Stimulated activated CD8-positive, alpha-beta memory T cell treated with anti-CD3 and anti-CD28 coated beads, Interleukin-15, amount 100 ng/mL, for 4 hours (primary cell): ENCODE measurements at places on chromosomes 2 and 18.

DNA sequence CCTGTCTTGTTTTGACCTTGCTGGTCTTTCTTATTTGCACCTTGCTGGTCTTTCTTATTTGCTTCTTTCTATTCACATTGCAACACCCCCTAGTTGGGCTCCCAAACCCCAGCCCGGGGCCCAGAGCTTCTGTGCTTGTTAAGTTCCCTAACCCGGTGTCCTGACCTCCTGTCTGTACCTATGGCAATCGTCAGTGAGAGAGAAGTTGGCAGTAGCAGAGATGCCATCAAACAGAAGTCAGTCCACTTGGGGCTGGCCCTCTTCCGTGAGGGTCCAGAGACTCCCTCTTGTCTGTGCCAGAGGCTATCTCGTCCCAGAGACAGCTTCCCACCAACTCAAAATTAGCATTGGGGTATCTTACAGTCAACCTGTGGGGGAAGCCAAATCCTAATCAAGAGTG lies 55.7 kb downstream of the DPYSL5 start:
- DNase-seq, result no peak

DNA sequence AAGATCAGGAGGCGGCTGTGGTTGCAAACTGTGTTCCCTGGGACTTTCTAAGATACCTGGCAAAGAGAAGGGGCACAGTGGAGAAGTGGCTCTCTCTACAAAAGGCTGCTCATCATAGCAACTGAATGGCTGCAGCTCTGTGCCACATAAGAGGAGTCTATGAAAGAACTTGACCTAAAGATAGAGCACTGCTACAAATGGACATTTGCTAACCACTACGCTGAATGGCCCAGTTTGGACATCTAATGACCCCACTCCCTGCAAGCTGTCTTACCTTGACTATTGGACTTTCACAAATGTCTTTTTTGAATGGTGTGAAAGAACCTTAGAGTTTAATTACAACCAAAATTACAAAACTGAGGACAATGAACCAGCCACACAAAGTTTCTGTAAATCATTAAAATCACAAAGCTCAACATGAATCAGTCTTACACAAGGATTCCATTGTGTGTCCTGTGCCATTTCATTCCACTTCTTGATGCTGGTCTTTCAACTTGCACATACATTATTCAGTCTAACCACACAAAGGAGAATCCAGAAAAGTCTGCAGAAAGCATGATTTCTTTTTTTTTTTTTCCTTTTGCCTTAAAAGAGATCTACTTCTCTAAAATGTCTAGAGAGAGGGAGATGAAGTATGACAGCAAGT lies 154.0 kb downstream of the LAMA1 start:
- no peak for DNase-seq

GRCh38 chr2:71697106-71698004 lies 244.0 kb downstream of the DYSF start:
- no peak for DNase-seq

GRCh38 chr18:10420561-10421352 lies 33.7 kb upstream of the APCDD1 start:
- DNase-seq, result no peak

GRCh38 chr2:166417669-166418068 lies 41.9 kb upstream of the SCN9A start:
- no peak for DNase-seq

GRCh38 chr18:74411475-74411874 lies 45.6 kb downstream of the DIPK1C start:
- DNase-seq, result no peak

DNA sequence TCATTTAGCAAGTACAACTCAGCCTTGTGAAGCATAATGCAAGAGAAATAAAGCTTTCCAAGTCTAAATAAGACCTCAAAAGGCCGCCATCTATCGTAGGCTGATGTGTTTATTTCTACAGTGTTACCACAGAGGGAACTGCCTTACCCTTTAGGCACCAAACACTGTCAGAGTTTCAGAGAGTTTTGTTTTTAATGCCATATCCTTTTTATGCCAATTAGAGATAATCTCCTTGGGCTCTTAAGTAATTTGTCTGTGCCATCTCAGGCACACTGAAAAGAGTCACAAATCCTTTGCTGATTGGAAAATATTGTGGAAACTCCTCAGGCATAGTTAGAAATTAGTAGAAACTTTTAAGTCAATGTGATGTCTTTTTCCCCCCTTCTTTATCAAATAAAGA lies 797.1 kb downstream of the SLC4A3 start:
- DNase-seq, result no peak

GRCh38 chr2:147575106-147575505 lies 269.7 kb upstream of the ACVR2A start:
- no peak for DNase-seq

GRCh38 chr2:160741815-160742214 lies 248.2 kb upstream of the RBMS1 start:
- DNase-seq, result no peak

DNA sequence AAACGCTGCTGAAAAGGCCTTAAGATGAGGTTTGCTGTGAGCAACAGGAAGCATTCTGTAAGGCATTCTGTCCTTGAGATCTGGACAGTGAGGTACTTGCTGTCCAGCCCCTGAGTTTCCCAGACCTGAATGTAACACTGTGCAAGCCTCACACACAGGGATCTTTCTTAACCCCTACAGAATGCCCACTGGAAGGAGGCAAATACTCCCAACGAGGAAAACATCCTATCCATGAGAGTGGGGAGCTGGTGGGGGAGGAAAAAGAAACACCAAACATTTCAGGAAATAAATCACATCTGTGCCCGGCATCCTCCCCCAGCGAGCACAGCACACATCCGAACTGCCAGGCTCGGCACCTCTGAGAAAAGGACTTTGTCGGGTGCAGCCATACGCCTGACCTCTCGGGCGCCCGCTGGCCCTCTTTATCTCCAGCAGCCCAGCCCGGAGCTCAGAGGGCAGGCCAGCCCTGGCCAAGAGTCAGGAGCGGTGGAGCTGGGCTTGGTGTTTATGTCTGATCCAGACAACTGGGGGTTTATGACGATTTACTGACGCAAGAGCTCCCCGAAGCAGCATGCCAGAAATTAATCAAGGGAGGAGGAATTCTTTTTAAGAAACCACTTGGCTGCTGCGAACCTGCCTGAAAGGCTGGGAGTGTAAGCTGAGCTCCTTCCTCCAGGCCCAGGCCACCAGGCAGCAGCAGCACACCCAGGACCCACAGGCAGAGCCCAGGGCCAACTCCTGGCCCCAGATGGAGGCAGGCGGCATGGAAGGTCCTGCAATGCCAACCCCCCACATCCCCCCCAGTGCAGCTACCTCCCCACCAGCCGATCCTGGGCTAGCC lies 72.2 kb downstream of the HDAC4 start:
- DNase-seq, result no peak

DNA sequence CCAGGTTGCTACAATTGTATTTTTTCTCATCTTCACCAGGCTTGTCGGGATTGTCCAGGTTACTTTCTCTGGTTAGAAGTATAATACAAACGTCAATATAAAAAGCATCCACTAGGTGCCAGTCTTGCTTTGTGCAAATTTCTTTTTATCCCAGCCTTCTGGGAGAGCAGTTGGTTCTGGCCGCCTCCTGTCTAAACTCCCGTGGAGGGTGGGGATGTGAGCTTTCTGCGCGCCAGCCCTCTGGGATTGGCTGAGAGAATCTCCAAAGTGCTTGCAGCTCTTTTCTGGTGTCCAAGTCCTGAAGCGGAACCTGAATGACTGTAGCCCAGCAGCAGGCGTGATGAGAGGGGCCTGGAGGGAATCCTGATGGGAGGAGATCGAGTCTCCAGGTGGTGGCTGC lies 22.4 kb upstream of the TOGARAM2 start:
- DNase-seq, result no peak

DNA sequence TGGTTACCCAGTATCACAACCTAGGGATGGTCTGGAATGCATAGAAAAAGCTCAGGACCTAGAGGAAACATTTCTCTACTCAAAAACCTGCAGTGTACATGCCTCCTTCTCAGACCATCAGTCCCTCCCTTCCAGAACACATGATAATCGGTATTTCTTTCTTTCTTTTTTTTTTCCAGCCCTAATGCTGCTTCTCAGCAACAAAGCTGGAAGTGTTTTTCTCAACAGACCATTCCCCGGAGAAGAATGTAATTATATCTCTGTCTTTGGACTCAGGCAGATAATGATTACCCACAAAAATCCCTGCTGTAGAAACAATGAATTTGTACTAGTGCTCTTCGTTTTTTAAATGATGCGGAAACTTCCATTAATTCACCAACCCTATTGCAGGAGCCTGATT lies 44.1 kb upstream of the NDUFV2 start:
- no peak for DNase-seq

DNA sequence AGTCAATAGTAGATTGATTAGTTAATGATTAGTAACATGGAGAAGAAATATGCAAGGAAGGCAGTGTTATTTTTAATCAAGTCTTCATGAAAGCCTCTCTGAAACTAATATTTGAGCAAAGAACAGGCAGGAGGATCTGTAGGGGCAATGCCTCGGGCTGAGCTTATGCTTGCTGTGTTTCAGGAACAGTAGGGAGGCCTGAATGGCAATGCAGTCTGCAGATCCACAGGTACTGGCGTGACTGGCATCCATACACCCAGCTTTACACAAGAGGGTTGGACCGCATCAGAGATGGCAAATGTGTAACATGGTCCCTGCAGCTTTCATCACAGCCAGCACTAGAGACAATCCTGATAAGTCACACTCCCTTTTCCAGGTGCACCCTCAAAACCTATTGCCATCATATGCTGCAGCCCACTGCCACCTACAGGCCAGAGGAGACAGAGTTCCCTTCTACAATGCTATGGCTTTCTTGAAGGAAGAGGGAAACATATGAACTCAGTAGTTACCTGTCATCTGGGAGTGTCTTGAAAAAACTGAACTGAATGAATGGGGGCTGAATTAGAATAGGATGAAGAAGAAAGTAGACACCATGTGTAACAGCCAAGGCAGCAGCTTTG lies 582.4 kb upstream of the RAB6C start:
- DNase-seq, result no peak

DNA sequence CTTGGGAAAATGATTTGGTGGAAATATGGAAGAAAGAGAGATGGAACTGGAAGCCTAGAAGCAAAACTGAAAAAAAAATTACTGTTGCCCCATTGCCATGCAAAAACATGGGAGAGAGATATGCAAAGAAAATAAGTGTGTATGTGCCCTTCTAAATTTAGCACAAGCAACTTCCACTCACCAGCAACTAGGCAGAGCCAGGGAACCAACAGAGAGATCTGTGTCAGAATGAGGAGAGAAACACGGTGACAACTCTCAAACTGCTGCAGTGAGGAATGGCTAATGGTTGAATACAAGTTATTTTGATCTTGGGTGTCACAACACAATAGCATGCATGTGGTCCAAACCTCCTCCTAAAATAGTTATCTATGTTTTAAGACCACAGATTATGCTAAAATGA lies 10.9 kb downstream of the DSC2 start:
- no peak for DNase-seq

GRCh38 chr2:98749066-98749450 lies 18.1 kb upstream of the MGAT4A start:
- DNase-seq, result no peak

DNA sequence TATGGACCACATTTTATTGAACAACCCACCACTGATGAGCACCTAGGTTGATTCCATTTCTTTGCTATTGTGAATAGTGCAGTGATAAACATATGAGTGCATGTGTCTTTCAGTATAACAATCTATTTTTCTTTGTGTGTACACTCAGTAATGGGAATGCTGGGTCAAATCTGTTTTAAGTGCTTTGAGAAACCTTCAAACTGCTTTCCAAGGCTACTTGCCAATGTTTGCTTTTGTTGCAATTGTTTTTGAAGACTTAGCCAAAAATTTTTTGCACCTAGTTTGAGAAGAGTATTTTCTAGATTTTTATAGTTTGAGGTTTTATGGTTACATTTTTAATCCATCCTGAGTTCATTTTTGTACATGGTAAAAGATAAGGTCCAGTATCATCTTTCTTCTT lies 587.4 kb upstream of the SETBP1 start:
- no peak for DNase-seq

GRCh38 chr2:9497017-9497416 lies 22.7 kb downstream of the IAH1 start:
- no peak for DNase-seq

DNA sequence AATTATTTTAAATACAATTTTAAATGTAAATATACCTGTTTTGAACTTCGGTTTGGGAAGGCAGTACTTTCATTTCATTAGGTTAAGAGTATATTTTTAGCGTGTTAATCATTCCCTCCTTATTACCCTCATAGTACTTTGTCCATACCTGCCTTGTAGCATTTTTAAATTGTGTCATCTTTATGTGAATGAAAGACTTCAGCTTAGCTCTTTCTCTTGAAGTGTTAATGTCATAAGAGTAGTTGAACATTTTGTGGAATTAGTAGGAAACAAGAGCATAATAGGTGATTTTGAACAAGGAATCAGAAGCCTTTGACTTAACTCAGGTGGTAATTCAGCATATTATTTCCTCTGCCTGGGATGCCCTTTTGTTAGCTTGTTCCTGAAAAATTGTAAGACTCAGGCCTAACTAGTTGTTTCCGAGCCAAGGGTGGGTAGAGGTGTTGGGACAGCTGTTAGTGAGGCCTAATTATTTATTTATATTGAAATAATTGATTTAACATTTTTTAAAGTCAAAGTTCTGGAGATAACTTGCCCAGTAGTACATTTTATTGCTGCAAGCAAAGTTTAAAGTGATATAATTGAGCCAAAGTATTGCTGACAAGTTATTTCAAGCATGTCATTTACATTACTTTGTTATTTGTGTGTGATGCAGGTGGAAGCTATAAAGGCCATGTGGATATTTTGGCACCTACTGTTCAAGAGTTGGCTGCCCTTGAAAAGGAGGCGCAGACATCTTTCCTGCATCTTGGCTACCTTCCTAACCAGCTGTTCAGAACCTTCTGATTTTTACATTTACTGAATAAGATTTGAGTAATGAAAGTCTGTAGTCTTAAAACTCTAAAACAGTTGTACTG lies 38.7 kb downstream of the DDX1 start:
- DNase-seq, result no peak

DNA sequence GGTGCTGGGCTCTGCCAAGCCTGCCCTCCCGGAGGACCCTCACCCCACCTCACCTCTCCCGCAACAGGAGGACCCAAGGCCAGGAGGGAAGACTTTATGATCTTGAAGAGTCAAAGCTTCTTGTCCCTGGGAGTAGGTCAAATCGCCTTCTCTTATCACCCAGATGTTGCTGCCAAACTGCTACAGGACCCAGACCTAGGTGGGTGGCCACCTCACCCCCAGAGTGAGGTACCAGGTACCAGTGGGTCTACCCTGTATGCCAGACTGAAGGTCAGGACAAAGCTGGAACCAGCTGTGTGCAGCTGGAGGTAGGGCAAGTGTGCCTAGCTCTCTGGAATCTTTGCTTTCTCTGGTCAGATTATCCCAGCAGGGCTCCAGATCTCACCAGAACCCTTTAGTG lies 197.2 kb downstream of the ZFP36L2 start:
- no peak for DNase-seq

GRCh38 chr18:24536326-24536725 lies 75.9 kb downstream of the HRH4 start:
- no peak for DNase-seq
